Left ventricle myocardium inferior (tissue), 1 donor: ENCODE measurements at places on chromosomes 1 and 21. TPM values are rescaled to one million over a fixed set of nuclear protein-coding genes. Genes with fewer than 3 reads are reported as not detected.

Gene CR1
- 2.0 TPM for total RNA-seq

Gene THEM5
- total RNA-seq = not detected

DNA sequence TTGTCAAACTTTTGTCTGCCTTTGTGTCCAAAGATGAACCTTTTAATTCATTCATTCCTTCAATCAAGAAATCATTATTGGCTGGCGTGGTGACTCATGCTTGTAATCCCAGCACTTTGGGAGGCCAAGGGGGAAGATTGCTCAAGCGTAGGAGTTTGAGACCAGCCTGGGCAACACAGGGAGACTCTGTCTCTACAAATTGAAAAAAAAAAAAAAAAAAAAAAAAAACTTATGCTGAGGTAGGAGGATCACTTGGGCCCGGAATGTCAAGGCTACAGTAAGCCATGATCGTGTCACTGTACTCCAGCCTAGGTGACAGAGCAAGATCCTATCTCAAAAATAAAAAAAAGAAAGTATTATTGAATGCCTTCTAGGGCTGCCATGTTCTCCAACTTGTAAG, 51.3 kb upstream of the CXADR start:
- no peak for DNase-seq

DNA sequence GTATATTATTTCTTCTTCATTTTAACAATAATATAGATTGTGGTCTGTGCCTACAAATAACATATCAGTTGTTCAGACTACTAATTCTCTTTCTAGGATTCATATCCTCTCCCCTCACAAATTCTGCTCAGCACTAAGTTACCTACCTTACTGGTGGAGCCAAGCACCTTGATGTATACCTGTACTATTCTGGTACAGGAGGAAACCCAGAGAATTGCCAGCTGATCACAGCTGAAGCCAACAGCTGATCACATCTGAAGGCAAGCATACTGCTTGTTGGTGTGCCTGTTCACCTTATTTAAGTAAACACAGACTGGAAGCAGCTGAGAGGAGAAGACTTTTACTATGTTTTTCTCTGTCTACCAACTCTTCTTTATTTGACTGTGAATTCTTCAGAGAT, 101.8 kb downstream of the PBX1 start:
- no peak for DNase-seq

GRCh38 chr1:6580119-6580592, 362 bp downstream of the ZBTB48 start:
- no peak for DNase-seq

Gene THAP3
- total RNA-seq = 14.9 TPM

GRCh38 chr1:209404577-209404976, 178.9 kb upstream of the CAMK1G start:
- DNase-seq = no peak
